Activated CD8-positive, alpha-beta T cell treated with anti-CD3 and anti-CD28 coated beads for 36 hours (primary cell): ENCODE measurements at places on chromosomes 2 and 18. TPM values are rescaled to one million over a fixed set of nuclear protein-coding genes. Genes with fewer than 3 reads are reported as not detected.

- DNase-seq: peak; percentile 57
- peaks cover 29% of the 10 kb centered on the region for H3K36me3 ChIP-seq
- H3K4me3 ChIP-seq: peak overlapping the region; percentile 40
These were observed 69.9 kb upstream of the MCFD2 start for GRCh38 chr2:46985512-46985911.

- H3K27me3 ChIP-seq: no peaks in the 10 kb centered on the region
- peaks cover 2% of the 10 kb centered on the region for H3K36me3 ChIP-seq
- no peak for DNase-seq
- no peak overlapping the region for H3K4me3 ChIP-seq
- peaks cover 15% of the 10 kb centered on the region for H3K4me1 ChIP-seq
These were observed 4.1 kb downstream of the PDCD1 start for GRCh38 chr2:241854342-241855244.

DNA sequence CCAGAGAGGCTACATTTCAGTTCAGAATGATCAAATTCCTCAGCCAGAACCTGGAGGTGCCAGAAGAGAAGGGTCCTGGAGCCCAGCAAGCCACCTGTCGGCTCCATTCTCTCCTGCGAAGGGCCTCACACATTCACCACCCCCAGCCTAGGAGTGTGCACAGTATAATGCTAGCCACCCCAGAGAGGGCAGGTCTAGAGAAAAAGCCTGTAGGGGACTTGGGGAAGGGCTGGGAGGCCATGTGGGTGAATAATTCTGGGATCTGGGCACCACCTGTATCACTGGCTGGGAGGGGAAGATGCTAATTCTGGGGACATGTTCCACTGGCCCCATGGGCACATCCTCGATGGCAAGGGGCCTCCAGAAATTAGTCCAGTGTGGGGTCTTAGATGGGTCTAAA lies 127.6 kb upstream of the HNMT start:
- no peak overlapping the region for H3K27ac ChIP-seq
- no peaks in the 10 kb centered on the region for H3K36me3 ChIP-seq
- no peak for DNase-seq
- no peaks in the 10 kb centered on the region for H3K4me1 ChIP-seq
- no peak overlapping the region for H3K4me3 ChIP-seq

- peak; percentile 71 for DNase-seq
- peaks cover 44% of the 10 kb centered on the region for H3K36me3 ChIP-seq
- no peak overlapping the region for H3K4me3 ChIP-seq
- H3K27me3 ChIP-seq: no peaks in the 10 kb centered on the region
- peaks cover 15% of the 10 kb centered on the region for H3K4me1 ChIP-seq
- H3K27ac ChIP-seq: no peak overlapping the region
These were observed 210.9 kb upstream of the SMAD7 start for GRCh38 chr18:49161627-49162026.

DNA sequence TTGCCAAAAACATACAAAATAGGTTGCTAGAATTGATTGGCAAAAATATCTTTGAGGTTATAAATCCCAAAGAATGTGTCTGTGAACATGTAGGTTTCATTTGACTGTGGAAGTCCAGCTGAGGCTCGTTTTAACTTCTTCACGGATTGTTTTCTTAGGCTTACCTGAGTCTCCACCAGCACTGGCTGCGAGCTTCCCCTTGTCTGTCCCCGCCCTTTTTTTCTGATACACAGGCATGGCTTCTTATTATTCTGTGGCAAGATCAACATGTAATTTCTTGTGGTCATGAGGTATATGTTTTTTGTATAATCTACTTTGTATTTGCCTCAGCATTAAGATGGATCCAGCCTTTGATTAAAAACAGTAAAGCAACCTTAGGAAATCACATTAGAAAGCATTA lies 7.2 kb upstream of the SLC40A1 start:
- no peak overlapping the region for H3K27ac ChIP-seq
- H3K27me3 ChIP-seq: peaks cover 8% of the 10 kb centered on the region
- no peak for DNase-seq
- no peaks in the 10 kb centered on the region for H3K36me3 ChIP-seq

- H3K4me3 ChIP-seq: no peak overlapping the region
- peaks cover 13% of the 10 kb centered on the region for H3K27me3 ChIP-seq
- no peaks in the 10 kb centered on the region for H3K36me3 ChIP-seq
- no peaks in the 10 kb centered on the region for H3K4me1 ChIP-seq
These were observed 48.2 kb upstream of the REV1 start for GRCh38 chr2:99537910-99538485.

- H3K27ac ChIP-seq: peak overlapping the region; percentile 69
- H3K27me3 ChIP-seq: no peaks in the 10 kb centered on the region
- no peak for DNase-seq
- H3K36me3 ChIP-seq: peaks cover 31% of the 10 kb centered on the region
These were observed 321.8 kb downstream of the ZEB2 start for GRCh38 chr2:144198116-144198515.

DNA sequence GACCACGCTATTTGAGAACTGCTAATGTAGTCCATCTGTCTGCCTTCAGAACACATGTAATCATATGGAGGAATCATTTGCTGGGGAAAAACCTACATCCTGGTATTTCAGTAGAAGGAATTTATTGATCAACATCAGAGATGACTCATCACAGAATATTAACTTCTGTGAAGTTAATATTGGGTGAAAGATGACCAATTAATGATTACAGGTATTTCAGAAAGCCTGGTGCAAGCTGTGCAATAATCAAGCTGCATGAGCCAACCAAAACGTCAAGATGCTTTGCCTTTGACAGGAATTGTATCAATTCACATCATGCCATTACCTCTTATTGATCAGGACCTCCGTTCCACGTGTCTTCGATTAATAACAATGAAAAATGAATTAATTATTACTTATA lies 9.4 kb upstream of the SPATS2L start:
- no peaks in the 10 kb centered on the region for H3K4me1 ChIP-seq
- no peaks in the 10 kb centered on the region for H3K36me3 ChIP-seq
- peaks cover 6% of the 10 kb centered on the region for H3K27me3 ChIP-seq
- no peak for DNase-seq
- H3K4me3 ChIP-seq: no peak overlapping the region
- no peak overlapping the region for H3K27ac ChIP-seq

- DNase-seq: no peak
- H3K4me1 ChIP-seq: peaks cover 16% of the 10 kb centered on the region
- no peaks in the 10 kb centered on the region for H3K27me3 ChIP-seq
- no peaks in the 10 kb centered on the region for H3K36me3 ChIP-seq
- no peak overlapping the region for H3K27ac ChIP-seq
- H3K4me3 ChIP-seq: no peak overlapping the region
These were observed 126.2 kb upstream of the CAPN13 start for GRCh38 chr2:30933496-30933895.

DNA sequence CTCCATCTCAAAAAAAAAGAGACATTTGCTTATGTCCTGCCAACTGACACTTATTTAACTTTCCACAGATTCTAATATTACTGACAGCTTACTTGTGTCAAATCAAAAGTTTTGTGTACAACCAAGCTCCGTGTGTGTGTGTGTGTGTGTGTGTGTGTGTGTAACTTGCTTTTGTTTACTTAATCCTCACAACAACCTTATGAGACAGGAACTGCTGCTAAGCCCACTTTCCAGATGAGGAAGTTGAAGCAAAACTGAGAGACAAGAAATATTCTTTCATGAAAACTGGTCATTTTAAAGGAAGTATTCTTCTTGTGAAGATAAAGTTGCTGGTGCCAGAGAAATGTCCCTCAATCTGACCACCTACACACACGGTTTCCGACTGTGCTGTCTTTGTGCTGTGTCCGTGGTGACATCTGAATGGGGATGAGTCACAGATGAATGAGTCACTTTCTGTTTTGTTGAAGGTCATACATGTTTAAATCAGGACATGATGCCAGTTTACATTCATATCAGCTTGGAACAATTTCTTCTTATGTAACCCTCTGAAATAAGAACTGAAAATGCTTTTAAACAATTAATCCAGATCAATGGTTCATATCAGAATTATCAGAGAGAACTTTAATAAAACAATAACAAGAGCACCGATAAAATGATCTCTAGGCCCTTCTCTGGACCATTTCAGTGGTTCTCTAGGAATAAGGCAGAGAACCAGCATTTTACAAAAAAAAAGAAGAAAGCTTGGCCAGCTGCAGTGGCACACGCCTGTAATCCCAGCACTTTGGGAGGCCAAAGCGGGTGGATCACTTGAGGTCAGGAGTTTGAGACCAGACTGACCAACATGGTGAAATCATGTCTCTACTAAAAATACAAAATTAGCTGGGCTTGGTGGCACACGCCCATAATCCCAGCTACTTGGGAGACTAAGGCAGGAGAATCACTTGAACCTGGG lies 95.5 kb downstream of the THNSL2 start:
- H3K4me3 ChIP-seq: no peak overlapping the region
- no peaks in the 10 kb centered on the region for H3K36me3 ChIP-seq
- peak; percentile 56 for DNase-seq
- H3K27me3 ChIP-seq: peaks cover 11% of the 10 kb centered on the region

- no peak overlapping the region for H3K4me3 ChIP-seq
- no peak for DNase-seq
- H3K27ac ChIP-seq: no peak overlapping the region
- H3K27me3 ChIP-seq: no peaks in the 10 kb centered on the region
- no peaks in the 10 kb centered on the region for H3K36me3 ChIP-seq
These were observed 400.3 kb upstream of the HNRNPA3 start for GRCh38 chr2:176812246-176812775.

DNA sequence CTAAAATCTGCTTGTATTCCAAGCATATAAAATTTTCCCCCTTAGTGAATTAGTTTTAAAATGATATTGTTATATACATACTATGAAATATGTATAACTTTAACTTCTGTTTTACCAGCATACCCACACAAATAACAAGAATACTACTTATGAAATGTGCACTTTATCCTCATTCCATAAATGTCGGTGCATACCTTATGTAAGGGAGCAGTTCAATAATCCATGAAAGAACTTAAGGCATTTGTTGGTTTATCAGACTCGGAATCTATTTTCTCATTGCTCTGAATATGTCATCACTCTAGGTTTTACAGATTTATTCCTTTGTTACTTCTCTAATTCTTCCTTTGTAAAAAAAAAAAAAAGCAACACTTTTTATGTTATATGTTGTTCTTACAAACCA lies 12.5 kb upstream of the MFF start:
- peaks cover under 1% of the 10 kb centered on the region for H3K27me3 ChIP-seq
- no peak for DNase-seq
- H3K4me1 ChIP-seq: no peaks in the 10 kb centered on the region
- no peak overlapping the region for H3K4me3 ChIP-seq
- H3K36me3 ChIP-seq: no peaks in the 10 kb centered on the region
- H3K27ac ChIP-seq: no peak overlapping the region

GRCh38 chr2:226802573-226802972 lies 3.0 kb upstream of the IRS1 start:
- peaks cover 4% of the 10 kb centered on the region for H3K27me3 ChIP-seq
- H3K4me3 ChIP-seq: no peak overlapping the region
- no peak for DNase-seq
- H3K4me1 ChIP-seq: peaks cover 24% of the 10 kb centered on the region

DNA sequence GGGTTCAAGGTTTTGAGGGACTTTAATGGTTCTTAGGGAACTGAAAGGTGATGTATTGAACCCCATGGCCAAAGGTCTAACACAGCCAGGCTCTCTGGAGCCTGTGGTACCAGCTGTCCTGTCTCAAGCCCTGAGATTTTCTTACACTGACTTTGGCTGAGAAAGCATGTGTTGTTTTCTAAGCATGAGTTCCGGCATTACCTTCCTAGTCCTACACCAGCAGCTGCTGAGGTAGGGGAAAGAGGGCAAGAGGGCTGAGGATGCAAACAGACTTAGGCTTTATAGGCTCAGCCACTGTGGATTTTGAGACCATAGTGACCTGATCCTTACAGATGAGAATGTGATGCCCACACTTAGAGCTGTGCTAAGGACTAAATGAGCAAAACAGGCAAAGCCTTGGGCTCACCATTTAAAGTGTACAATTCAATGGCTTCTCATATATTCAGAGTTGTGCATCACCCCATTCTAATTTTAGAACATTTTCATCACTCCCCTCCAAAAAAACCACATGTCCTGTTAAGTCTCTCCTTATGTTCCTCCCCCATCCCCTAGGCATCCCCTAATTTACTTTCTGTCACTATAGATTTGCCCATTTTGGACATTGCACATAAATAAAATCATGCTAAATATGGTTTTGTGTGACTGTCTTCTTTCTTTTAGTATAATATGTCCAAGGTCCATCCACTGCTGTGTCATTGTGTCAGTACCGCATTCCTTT lies 99.7 kb upstream of the OTOS start:
- H3K36me3 ChIP-seq: no peaks in the 10 kb centered on the region
- no peaks in the 10 kb centered on the region for H3K4me1 ChIP-seq
- no peak overlapping the region for H3K27ac ChIP-seq
- H3K27me3 ChIP-seq: peaks cover 13% of the 10 kb centered on the region
- no peak overlapping the region for H3K4me3 ChIP-seq
- DNase-seq: no peak

GRCh38 chr2:7748717-7749415 lies 831.7 kb downstream of the RNF144A start:
- peak overlapping the region; percentile 80 for H3K27ac ChIP-seq
- H3K36me3 ChIP-seq: peaks cover 35% of the 10 kb centered on the region
- peaks cover 40% of the 10 kb centered on the region for H3K4me1 ChIP-seq
- peak; percentile 66 for DNase-seq
- H3K4me3 ChIP-seq: peak overlapping the region; percentile 47
- H3K27me3 ChIP-seq: no peaks in the 10 kb centered on the region

GRCh38 chr2:181305301-181306123 lies 151.7 kb upstream of the ITGA4 start:
- H3K4me3 ChIP-seq: peak overlapping the region; percentile 64
- DNase-seq: peak; percentile 76
- peaks cover 3% of the 10 kb centered on the region for H3K36me3 ChIP-seq

POTEI gene
- total RNA-seq: not detected

RESP18 gene
- not detected for total RNA-seq

EVX2 gene
- not detected for total RNA-seq

SERPINB4 gene
- not detected for total RNA-seq

LIPG gene
- total RNA-seq: 0.18 TPM

KCNJ3 gene
- total RNA-seq: not detected

MC5R gene
- not detected for total RNA-seq

KLHL41 gene
- not detected for total RNA-seq

LOXHD1 gene
- 0.11 TPM for total RNA-seq

UGT1A3 gene
- not detected for total RNA-seq

PJVK gene
- total RNA-seq: 3.2 TPM

SLC19A3 gene
- total RNA-seq: not detected

FMNL2 gene
- 1.1 TPM for total RNA-seq
